ENCODE measurements at places on chromosomes 16 and 17.

GRCh38 chr16:4081521-4082021 is 34.7 kb downstream of the ADCY9 start:
- DNase-seq = no peak

DNA sequence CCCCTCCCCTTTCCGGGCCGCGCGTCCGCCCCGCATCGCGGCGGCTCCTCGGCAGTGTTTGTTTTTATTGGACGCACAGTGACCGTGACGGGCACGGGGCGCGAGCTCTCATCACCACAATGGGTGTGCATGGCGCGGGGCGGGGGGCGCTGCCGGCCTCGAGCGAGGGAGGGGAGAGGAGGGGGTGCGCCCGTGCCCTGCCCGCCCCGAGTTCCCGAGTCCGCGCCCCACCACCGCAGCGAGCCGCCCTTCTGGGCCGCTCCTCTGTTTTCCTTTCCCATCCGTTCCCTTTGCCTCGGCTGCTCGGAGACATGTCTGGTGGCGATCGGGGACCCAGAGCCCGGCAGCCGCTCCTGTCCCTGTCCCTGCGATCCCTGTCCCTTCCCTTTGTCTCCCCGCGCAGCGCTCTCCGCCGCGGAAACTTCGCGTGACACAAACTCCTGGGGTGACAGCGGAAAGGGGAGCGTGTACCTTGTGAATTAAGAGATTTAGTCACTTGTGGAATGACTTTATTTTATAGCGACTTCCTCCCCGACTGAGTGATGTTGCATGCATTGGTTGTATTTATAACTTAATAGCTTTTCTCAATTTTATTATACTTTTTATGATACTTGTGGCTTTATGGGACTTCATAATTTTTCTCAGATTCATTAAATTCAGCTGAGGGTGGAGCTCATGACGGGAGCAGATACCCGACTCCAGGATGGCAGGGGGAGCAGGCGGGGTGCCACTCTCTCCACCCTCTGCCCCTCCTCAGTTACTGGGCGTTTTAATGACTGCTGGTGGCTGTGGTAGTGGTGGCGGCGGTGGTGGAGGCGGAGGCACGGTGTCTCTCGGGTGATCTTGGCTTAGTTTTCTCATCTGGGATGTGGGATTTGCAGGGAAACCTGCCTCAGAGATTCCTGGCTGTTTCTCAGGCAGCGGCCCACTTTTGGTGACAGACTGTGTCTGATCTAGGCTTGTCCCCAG is 40.8 kb downstream of the MRM1 start:
- no peak for DNase-seq

GRCh38 chr17:57869617-57870282 is 19.9 kb upstream of the MRPS23 start:
- DNase-seq = peak; percentile 79

GRCh38 chr16:75000481-75001081 is 1.8 kb downstream of the ZNRF1 start:
- DNase-seq = no peak

DNA sequence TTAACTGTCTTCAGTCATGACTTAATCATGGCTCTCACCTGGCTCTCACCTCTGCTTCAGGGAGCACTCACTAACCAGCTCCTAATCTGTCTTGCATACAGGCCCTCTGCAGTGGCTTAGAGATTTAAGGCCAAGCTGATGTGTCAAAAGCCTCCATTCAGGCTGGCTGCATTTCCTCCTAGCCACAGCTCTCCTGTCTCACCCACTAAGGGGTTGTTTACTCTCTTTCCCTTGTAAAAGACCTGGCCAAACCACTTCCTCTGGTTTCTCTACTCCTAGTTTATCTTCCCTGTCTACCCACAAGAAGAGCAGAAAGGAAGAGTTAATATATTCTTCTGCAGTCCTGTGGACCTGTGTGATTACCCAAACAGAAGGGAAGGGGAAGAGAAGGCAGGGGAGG is 9.3 kb upstream of the ASIC2 start:
- DNase-seq = no peak

DNA sequence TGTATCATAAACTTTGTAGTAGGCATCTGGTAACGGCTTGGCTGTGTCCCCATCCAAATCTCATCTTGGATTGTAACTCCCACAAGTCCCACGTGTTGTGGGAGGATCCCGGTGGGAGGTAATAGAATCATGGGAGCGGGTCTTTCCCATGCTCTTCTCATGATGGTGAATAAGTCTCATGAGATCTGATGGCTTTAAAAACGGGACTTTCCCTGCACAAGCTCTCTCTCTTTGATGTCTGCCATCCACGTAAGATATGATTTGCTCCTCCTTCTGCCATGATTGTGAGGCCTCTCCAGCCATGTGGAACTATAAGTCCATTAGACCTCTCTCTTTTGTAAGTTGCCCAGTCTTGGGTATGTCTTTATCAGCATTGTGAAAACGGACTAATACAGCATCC is 248.7 kb downstream of the SNX29 start:
- DNase-seq = no peak

DNA sequence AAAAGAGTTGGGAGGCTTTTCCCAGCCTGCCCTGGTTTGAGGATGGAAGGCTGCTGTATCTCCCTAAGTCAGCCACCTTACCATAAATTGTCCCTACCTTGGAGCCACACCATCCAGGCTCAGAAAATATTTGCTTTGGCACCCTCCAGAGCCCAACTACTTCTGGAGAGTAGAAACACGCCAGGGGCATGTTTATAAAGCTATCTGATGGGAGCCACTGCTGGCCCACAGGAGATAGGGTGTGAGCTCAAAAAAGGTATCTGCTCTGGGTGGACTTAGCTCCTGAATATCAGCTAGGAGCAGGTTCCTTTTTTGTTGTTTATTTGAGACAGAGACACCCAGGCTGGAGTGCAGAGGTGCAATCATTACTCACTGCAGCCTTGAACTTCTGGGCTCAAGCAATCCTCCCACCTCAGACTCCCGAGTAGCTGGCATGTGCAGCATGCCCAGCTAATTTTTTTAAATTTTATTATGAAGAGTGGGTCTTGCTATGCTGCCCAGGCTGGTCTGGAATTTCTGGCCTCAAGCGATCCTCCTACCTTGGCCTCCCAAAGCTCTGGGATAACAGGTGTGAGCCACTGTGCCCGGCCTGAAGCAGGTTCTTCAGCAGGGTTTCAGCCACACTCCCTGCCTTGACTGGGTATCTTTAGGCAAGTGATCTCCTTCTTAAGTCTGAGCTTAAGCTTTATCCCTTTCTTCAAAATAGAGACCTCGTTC is 147.1 kb downstream of the SALL1 start:
- DNase-seq = no peak

DNA sequence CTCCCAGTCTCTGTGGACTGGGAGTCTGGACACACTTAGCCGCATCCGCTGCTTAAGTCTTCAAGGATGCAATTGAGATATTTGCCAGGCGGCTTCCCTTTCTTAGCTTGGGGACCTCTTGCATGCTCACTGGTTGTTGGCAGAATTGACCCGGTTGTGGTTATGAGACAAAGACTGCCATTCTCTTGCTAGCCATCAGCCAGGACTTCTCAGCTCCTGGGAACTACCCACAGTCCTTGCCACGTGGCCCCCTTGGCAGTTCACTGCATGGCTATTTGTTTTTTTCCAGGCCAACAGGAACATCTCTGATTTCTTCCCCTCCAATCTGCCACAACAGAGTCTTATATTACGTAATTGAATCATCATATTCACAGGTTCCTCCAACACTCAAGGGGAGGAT is 25.5 kb downstream of the CACNG4 start:
- no peak for DNase-seq

DNA sequence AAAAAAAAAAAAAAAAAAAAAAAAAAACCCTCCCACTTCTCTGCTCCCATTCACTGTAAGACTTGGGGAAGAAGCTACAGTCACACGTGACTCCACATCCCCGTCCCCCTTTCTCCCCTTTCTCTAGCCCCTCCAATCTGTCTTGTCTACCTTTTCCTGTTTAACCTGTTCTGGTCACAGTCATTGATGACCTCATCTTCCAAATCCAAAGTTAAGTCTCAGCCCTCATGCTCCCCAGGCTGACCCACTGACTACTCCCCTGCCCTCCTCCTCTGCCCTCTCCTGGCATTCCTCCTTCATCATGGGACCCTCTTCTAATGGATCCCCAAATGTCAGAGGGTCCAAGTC is 1.6 kb upstream of the CDH5 start:
- no peak for DNase-seq

GRCh38 chr16:87098361-87098760 is 218.8 kb downstream of the C16orf95 start:
- DNase-seq = no peak

DNA sequence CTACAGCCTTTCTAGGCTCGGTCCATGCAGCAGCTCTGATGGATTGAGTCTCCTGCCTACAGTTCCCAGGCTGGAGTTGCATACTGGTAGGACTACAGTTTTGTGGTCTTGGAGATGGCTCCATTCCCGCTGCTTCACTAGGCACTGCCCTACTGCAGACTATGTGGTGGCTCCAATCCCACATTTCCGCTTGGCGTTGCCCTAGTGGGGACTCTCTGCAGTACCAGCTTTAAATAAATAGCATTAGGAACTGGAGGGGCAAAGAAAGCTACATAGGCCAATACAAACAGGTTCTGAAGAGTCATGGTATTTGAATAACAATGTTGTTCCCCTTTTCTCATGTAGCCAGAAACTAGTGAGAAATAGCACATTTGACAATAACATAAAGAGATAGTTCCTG is 5.4 kb upstream of the GOSR2 start:
- DNase-seq = no peak

DNA sequence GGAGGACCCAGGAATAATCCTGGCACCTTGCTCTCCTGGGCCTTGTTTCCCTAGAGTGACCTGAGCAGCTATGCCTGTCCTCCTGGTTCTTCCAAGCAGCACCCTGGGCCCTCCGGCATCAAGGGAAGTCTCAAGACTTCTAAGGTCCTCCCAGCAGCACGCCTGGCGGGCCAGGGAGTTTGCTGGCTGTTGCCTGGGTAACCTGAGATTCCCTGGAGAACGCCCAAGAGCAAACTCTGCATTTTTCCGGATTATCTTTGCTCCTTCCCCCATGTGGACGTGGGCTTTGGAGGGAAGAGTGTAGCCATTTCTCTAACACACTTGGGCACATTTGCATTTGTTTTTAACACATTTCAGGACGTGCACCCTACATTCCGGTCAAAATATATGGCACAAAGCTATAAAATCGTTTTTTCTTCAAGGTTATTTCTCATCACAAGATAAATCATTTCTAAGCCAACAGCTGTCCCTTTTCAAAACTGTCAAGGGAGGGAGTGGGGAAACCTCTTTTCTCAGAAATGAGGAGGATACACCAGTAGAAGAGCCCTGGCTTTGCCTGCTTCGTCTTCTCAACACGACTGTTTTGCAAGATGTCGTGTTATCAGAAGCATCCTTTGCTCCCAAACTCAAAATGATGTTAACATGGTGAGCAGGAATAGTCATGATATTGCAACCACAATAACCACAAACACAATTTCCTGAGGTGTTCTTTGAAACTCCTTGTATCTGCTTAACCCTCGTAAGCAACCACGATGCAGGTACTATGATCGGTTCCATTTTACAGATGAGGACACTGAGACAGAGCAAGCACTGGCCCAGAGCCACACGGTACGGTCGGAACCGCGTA is 116.5 kb downstream of the ADCY9 start:
- DNase-seq = peak; percentile 86

- no peak for DNase-seq
Measured at GRCh38 chr16:21598701-21599121, 666 bp upstream of the METTL9 start.

- no peak for DNase-seq
Measured at GRCh38 chr17:17116406-17116805, 74.1 kb downstream of the MPRIP start.

- no peak for DNase-seq
Measured at GRCh38 chr17:66522591-66523272, 220.3 kb downstream of the PRKCA start.

GRCh38 chr17:71760062-71760720 is 360.6 kb upstream of the SOX9 start:
- DNase-seq = peak; percentile 15

GRCh38 chr16:2992383-2993081 is 12.3 kb upstream of the PKMYT1 start:
- DNase-seq = no peak

DNA sequence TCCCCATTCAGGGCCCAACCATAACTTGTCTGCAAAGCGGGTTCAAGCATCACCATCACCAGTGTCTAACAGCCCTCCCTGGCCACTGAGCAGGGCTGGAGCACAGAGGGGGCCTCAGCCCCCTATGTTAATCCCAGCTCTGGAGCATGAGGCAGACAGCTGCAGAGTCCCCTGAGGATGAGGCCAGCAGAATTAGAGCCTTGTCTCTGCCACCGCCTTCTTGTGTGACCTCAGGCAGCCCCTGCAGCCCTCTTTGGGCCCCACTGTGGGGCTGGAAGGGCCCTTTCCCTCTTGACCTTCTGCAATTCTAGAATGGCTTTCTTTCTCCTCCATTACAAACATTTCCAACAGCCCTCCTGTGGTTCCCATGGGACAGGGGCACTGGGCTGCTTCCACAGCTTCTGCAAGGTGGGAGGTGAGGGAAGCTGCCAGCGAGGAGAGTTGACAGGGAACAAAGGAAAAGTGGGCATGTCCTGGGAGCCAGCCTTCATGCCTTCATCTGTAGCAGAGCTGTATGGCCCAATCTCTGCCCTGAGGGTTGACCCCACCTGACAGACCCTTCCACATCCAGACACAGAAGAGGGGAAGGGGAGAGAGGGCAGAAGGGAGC is 65.7 kb downstream of the TMEM132E start:
- DNase-seq = peak; percentile 3

DNA sequence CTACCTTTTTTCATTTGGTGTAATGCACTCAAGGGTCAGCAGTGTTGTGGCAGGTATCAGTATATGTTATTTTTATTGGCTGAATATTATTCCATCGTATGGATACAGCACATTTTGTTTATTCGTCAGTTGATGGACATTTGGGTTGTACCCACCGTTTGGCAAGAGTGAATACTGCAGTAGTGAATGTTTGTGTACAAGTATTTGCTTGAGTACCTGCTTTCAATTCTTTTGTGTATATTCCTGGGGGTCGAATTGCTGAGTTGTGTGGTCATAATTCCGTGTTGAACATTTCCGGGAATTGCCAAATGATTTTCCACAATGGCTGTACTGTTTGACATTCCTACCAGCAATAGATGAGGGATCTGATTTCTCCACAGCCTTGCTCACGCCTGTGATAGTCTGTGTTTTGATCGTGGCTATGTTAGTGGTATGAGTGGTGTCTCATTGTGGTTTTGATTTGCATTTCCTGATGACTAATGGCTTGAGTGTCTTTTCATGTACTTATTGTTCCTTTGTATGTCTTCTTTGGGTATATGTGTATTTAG is 108.4 kb downstream of the OR1D5 start:
- DNase-seq = no peak

DNA sequence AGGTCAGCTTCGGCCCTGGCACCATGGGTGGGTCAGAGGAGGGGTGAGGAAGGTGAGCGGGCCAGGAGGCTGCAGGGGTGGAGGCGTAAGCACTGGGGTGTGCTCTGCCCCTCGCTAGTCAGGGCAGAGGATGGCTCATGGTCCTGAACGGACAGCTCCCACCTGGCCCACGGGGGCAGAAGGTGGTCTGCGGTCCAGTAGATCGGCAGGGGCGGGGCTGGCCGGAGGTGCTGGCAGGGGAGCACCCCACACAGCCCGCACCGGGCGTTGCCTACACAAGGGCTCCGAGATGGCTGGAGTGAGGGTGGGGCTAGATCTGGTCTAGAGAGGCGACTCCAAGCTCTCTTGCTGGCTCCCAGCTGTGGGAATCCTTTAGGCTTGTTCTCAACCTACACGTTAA is 8.2 kb downstream of the NPTX1 start:
- no peak for DNase-seq
